ENCODE measurements at places on chromosomes 7 and 10.

GRCh38 chr10:100158044-100158805 is 27.6 kb downstream of the ERLIN1 start:
- DNase-seq, result no peak

GRCh38 chr10:7667262-7668141 is 736 bp upstream of the ITIH5 start:
- DNase-seq, result no peak

- DNase-seq, result no peak
Measured at GRCh38 chr7:154817224-154817896, 185.6 kb downstream of the PAXIP1 start.

DNA sequence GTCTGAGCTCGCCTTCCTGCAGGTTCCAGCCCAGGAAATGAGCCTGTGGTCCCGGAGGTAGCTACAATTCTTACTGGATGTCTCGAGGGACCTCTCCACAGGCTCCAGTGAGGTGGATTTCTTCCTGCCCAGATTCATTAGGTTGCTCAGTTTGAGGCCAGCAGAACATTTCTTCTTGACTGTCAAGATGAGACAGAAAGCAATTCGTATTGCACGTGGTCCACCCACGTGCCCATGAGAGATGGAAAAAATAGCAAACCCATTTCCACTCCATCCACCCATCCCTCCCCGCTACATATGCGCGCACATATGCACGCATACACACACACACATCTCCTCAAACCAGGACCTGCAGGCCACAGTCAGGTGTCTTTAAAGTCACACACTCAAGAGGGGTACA is 68.7 kb downstream of the VWA2 start:
- no peak for DNase-seq

- DNase-seq, result no peak
Measured at GRCh38 chr7:155458111-155458877, at the start of gene EN2. Gene EN2, plus strand, starts transcription at chr7:155458129. Its CDS starts 249 bp downstream, at chr7:155458378.
